ENCODE measurements at places on chromosomes 11 and 22.

GRCh38 chr22:37162221-37163095, 12.7 kb upstream of the IL2RB start:
- no peak for DNase-seq

DNA sequence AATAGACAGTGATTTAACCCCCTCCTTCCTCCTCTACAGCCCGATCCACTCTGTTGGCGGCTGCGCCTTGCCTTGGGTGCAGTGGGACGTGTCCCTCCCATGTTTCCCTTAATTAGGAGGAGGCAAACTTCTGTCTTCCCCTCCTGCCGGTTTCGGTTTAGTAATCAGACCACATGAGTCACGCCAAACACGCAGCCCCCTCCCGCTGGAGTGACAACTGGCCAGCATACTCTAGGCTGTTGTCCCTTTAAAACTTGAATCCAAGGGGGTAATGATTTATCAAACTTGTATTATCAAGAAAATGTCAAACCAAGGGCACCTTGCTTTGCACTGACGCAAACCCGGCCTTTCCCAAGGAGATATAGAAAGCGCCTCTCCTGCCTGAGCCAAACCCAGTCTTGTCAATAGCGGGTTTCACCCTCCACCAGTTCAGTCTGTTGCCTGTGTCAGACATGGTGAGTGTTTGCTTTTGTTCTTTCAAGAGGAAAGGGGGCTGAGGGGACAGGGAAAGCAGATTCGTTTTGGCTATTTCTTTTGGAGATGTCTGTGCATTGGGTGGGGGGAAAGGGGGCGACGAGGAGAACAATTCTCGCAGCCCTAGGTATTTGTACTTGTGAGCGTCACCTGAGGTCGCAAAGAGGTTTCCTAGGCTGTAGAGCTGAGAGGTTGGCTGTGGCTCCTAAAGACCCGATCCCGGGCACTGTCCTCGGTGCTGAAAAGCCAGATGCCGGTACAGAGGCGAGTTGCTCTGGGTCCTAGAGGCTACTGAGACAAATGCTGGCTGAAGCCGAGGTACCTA, at the start of gene SLC6A5:
Gene SLC6A5 (plus strand): TSS at position 388 of the 799 bp plus-strand sequence. CDS start 65 bp downstream, at position 453.
- DNase-seq, result no peak

DNA sequence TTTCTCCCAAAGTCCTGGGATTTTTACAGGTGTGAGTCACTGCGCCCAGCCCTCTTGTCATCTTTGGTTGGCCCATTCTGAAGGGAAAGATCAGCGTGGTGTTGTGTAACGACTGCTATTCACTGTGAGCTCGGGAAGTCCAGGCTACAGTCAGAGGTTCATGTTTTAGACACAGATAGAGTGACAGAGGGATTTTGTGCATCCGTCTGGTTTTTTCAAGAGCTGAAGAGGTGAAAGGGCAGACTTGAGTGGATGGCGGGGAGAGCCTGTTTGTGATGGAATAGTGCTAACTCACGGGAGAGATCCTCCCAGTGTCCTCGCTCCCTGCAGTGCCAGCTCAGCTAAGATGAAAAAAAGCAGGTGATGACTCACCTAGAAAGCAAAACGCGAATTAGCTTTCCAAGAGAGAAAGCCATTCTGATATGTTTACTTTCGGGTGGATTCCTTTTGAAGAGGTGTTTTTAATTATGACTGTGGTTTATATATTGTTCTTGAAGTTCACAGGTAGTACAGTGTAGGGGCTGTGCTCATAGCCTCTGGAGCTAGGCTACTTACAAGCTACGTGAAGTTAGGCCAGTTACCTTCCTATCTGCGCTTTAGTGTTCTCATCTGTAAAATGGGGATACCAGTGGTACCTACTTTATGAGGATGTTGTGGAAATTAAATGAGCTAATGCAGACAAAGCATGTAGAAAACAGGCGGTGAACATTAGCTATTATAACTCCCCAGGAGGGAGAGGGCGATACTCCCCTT, 67.2 kb downstream of the C11orf91 start:
- peak; percentile 34 for DNase-seq

DNA sequence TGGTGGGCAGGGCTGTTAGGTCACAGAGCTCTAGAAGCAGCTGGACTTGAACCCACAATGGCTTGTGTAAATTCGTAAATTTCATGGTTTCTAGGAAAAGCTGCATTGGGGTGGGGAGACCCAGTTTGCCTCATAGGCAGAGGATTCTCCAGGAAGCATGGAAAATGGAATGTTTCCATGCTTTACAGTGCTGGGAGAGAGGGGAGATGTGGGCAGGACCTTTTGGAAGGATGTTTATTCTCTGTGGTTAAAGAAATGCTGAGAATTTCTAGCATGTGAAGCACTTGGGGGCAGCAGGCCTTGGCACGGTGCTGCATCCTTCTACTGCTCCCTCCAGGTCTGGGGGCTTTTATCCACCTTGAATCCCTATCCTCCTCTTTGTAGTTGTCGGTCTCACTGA, 46.3 kb downstream of the TRAF6 start:
- DNase-seq, result no peak

- peak; percentile 9 for DNase-seq
Observed at GRCh38 chr22:45612451-45612901, 59.2 kb upstream of the ATXN10 start.

- no peak for DNase-seq
Observed at GRCh38 chr22:42368379-42369249, 63.6 kb downstream of the NFAM1 start.

GRCh38 chr11:118144301-118145268, 8.0 kb downstream of the SCN4B start:
- no peak for DNase-seq

GRCh38 chr11:57703341-57703740, 8.7 kb downstream of the MED19 start:
- no peak for DNase-seq

Data from NCI-H1436 treated with DMSO at 0.1 percent for 48 hours (cell line).